ENCODE measurements at places on chromosomes 7 and 10.

DNA sequence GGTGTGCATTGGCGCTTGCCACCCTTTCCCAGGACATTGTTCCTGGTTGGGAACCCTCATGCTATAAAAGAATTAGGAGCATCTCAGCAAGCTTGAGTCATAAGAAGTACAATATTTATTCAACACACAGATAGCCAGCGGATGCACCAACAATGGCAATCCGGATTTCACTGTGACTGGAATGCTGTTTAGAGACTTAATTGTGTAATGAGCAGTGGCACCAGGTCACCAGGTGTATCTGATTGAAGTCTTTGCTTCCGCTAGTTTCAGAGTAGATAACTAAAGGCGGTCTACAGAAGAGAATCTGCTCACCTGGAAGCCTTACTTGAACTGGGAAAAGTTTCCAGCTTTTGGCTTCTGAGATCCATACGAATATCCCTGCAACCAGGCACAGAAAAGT lies 772.3 kb upstream of the GHITM start:
- no peak for DNase-seq

DNA sequence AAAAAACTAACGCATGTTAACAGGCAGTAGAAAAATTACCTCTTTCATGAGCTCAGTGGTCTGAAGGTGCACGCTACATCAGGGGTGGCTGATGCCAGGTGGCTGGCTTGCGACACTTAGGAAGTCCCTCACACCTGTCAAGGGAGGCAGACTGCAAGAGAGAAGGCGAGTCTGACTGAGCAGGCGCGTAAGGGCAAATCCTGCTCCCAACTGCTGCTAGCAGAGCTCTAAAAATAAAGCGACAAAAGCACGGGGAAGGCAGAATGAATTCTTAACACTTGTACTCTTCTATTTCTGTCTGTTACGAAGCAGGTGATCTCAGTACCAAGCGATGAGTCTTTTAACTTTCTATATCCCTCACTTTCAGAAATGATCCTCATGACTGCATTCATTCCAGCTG lies 33.1 kb downstream of the CACNA2D1 start:
- DNase-seq: no peak

- DNase-seq: no peak
Measured at GRCh38 chr7:14381306-14381705, 391.8 kb upstream of the ETV1 start.

GRCh38 chr7:134708692-134709091 lies 62.0 kb downstream of the BPGM start:
- no peak for DNase-seq

GRCh38 chr10:90930971-90931871 lies 10.3 kb upstream of the ANKRD1 start:
- DNase-seq: no peak

GRCh38 chr10:3534433-3534832 lies 250.6 kb downstream of the KLF6 start:
- DNase-seq: no peak

DNA sequence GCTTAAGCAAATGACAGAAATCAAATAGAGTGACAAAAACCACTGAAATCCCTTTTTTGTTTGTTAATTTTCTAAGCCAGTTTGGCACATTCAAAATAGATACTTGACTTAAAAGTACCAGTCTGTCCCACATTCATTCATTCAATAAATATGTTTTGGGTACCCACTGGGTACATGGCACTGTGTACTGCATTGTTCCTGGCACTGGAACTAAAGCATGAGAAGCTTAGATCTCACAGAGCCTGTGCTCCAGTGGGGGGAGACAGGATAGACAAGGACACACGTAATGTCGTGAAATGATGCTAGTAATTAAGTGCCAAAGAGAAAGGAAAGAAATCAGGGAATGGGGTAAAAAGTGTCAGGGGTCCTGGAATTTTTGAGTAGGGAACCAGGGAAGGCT lies 13.0 kb downstream of the MTURN start:
- no peak for DNase-seq

GRCh38 chr10:80609331-80609730 lies 71.6 kb downstream of the SH2D4B start:
- no peak for DNase-seq

- DNase-seq: no peak
Measured at GRCh38 chr7:76513817-76514799, 3.8 kb downstream of the UPK3B start.

- no peak for DNase-seq
Measured at GRCh38 chr10:22010973-22011408, 7.5 kb upstream of the DNAJC1 start.

DNA sequence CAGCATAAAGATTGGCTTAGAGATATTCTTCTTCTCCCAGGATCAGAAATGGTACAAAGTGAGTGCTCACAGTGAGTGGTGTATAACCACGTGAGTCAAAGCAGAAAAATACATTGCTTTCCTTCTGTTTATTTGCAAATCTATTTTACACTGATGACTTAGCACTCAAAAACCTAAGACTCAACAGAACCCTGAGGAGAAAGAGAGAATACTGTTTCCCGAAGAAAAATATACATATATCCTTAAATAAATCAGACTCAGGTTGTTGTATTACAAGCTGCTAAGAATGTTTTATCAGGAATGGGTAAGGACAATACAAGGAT lies 48.7 kb downstream of the ODAD2 start:
- DNase-seq: no peak

GRCh38 chr10:33298893-33299292 lies 35.6 kb downstream of the NRP1 start:
- no peak for DNase-seq

DNA sequence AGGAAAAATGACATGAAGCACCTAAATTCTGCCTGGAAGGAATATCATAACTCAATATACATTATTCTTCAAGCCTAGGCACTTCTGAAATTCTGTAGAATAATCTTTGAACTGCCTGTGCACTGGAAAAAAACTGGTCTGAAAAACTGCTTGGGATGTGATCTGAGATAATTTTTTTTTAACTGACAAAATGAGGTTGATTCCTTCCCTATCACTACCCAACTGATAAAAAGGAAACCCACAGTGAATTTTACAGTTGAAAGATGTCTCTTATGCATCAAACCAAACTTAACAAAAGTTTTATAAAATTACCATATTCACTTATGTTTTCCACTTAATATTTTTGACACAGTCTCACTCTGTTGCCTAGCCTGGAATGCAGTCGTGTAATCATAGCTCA lies 67.2 kb upstream of the FAM133B start:
- DNase-seq: no peak

DNA sequence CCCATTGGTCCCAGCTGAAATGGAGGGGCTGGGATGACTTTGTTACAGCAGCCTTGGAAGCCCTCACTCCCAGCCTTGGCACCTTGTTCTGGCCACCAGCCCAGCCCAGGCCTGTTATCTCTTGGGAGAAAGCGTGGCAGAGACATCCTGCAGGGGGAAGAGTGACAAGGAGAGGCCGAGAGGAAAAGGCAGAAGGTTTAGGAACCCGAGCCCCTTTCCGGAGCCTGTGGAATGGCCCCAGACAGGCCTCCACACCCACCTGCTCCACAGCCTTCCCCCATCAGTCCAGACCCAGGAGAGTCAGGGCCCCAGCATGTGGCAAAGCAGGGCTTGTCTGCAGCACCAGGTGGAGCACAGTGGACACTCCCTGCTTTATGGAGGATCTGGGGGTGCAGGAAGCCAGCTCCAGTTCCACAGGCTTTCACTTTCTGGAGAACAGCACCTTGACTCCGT lies 24.1 kb upstream of the TRIM8 start:
- DNase-seq: no peak

GRCh38 chr7:117165656-117166055 lies 157.2 kb downstream of the WNT2 start:
- no peak for DNase-seq

DNA sequence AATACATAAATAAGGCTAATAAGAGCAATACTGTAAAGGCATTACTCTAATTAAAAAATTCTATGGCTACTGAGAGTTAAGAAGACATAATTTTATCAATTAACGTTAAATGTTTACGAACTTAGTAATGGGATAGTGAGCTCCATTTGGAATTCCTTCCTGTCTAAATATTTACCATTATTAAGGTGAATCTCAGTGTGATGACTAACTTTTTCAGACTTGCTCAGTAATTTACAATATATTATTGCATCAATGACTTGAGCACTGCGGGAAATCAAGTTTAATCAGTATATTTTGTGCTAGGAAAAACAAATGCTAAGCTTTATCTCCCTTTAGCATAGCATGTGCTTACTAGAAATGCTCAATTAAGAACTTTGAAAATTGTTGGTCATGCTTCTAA lies 282.5 kb upstream of the TEX47 start:
- DNase-seq: no peak

DNA sequence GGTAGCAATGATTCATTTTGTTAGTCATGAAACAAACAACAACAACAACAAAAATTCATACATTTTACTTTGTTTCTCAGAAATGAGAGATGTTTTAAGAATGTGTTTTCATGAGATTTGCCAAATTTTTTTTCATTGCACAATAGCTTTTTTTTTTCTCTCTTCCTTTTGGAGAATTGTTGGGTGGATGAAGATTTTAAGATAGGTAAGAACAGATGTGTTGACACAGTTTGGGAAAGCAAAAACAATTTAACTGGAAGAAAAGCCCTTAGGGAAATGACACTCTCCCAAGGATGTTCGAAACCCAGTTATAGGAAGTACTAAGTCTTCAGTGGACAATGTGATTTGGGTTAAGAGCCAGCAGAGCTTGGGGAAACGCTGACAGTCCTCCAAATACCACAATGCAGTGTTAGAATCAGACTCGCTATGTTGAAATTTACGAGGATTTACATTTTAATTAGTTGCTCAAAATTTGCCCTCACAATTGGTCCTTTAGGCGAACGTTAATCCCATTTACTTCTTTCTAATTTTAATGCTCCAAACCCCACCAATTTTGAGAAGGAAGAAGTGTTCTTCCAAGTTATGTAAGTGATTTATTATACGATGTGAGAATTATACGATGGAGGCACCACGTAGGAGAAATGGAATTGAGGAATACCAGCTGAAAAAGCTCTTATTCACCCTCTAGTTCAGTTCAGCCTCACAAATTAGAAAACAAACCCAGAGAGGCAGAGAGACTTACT lies 61.2 kb downstream of the HHEX start:
- DNase-seq: no peak

DNA sequence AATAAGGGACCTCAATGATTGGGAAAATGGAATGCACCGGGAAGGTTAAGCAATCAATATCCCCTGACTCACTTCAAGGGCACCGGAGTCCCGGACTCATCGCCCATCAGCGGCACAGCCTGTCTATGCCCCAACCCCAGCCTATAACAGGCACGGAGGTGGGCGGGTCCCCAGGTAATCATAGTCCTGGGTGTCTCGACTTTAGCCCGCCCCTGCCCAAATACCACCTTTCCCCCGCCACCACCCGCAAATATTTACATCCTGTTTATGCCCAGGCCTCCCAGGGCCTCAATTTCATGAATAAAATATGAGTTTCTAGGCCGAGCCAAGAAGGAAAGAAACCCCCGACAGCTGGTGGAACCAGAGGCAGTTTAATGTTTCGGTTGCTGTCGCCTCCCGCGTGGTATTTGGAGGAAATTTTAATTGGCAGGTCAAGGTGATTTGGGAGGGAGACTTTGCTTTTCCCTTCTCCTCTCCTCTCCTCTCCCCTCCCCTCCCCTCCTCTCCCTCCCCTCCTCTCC lies 15.6 kb upstream of the RFC2 start:
- no peak for DNase-seq

DNA sequence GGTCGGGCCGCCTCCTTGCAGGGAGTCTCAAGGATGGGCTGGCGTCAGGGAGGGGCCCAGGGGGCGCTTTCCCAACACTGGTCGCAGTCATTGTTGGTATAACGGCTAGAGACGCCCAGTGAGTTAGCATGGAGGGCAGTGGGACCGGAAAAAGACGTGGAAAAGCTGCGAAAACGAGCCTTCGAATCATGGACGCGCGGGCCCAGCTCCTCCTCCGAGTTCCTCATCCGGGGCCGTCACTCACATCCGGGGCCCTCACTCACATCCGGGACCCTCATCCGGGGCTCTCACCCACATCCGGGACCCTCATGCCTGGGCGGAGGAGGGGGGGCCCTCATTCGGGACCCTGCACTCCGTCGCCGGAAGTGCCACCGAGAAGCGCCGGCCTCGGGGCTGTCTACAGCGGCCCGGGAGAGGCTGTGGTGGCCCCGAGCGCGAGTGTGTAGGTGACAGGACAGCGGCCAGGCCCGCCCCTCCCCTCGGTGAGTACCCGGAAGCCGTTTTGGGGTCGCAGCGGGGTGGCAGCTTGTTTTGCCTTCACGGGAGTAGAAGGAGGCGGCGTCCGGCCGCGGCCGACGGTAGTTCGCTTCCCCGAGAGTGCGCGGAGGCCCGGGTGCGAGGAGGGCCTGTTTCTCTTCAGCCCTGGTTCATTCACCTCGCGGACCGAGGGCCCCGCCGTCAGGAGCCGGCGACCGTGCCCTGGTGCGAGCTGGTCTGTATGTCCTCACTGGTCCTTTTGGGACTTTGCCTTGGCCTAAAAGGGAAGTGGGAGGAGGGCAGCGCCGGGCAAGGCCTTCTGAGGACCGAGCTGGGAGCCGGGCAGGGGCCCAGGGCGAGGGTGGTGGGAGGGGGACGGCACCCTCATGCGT lies at the start of gene ZNF655:
Gene ZNF655, plus strand, starts transcription at position 337 of the 869 bp plus-strand sequence. CDS start 1,918 bp downstream, outside the sequence.
- peak; percentile 86 for DNase-seq

DNA sequence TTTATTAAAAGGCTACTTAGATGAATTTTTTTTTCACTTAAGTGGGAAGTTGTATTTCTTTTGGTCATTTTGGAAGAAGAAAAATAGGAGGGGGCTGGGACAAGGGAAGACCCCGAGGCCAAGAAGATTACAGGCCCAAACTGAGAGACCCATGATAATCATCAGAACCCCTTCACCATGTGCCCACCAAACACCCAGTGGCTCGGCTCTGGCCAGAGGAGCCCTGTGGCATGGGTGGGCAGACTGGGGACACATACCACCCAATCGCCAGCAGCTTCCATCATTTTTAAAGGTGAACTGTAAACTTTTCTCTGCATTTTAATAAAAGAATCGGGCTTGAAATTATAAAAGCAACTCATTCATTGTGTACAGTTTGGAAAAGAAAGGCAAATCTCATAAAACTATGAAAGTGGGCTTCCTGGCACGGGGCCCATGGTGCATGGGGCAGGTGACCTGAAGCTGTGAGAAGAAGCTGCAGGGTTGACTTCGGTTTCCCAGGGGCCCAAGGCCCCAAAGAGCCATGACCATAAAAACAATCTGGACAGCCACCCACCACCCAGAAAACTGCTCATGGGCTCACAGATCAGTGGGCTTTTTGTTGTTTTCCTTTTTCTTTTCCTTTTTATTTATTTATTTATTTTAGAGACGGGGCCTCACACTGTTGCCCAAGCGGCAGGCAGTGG lies 29.4 kb upstream of the RET start:
- DNase-seq: no peak

DNA sequence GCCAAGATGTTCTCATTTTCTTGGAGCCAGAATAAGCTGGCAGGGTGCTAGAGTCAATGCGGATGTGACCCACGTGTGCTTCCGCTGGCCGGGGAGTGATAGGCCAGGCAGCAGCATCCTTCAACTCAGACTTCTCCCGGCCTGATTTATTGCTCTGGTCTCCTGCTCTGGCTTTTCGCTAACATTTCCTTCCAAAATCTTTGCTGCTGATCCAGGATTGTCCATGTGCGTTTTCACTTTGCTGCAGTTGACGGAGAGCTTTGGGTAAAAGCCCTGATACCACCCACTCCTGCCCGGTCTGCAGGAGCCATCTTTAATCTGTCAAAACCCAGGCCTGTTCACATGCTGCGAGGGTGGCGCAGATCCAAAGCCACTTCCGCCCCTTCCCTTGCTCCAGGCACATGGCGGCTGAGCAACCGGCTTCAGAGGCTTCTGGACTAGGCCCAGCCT lies 106.8 kb downstream of the CYP26A1 start:
- no peak for DNase-seq
